ENCODE measurements at places on chromosomes 7 and 10.

DNA sequence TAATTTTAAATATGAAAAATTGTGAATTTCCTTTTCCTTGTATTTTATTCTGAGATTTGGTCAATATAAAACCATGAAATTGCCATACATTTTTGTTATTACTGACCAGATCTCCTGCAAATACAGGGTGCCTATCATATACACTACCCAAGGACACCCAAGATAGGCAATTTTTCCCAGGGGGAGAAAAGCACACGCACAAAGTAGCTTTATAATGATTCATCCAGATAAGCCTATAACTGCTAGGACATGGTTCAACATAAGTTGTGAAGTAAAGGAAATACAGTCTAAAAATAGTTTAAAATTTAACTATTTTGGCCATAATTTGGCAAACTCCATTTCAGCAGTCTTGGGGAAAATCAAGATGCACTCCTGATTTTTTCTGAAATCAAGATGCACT, 4.8 kb downstream of the RUFY2 start:
- H3K36me3 ChIP-seq, result no peaks in the 10 kb centered on the region
- H3K27ac ChIP-seq, result no peak overlapping the region
- peaks cover 19% of the 10 kb centered on the region for H3K4me1 ChIP-seq
- DNase-seq, result no peak

- DNase-seq, result no peak
- H3K4me1 ChIP-seq, result no peaks in the 10 kb centered on the region
- H3K36me3 ChIP-seq, result no peaks in the 10 kb centered on the region
- peaks cover 38% of the 10 kb centered on the region for H3K27me3 ChIP-seq
These were observed 3.4 kb upstream of the CTBP2 start for GRCh38 chr10:125163803-125164202.

DNA sequence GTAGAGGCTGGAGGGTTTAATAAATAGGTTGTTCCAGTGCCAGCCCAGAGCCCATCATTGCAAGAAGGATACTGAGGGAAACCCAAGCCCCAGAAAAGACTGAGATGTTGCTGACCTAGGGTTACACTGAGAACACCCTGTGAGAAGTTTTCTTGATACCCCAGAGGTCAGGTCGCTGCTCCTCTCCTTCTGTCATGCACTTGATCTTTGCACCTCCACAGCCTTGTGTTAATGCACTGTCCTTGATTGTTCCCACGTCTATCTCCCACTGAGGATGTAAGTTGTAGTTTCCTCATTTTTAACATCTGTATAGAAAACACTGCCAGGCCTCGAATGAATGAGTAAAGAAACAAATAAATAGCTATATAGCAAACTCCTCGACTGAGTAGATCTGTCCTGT, 195.3 kb upstream of the AHR start:
- peaks cover 1% of the 10 kb centered on the region for H3K4me1 ChIP-seq
- no peak overlapping the region for H3K27ac ChIP-seq
- DNase-seq, result no peak
- H3K27me3 ChIP-seq, result no peaks in the 10 kb centered on the region
- H3K36me3 ChIP-seq, result peaks cover 2% of the 10 kb centered on the region
- H3K4me3 ChIP-seq, result no peak overlapping the region

DNA sequence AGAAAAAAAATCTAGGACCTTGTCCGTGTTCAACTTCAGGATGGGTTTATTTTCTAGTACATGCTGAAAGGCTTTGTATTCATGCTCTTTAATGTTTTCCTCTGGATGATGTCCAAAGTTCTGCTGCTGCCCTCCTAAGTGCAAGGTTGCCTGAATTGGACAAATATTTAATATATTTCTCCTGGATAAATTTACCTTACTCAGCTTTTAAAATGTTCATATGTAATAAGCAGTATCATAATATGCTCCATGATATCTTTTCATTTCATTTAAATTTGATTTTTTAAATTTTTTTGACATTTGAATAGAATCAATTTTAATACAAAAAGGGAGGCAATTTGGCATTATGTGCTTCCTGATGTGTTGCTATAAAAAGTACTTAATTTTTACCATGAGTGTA, 95.9 kb upstream of the SLC25A13 start:
- DNase-seq, result no peak
- H3K36me3 ChIP-seq, result no peaks in the 10 kb centered on the region
- peaks cover 35% of the 10 kb centered on the region for H3K27me3 ChIP-seq
- H3K4me3 ChIP-seq, result no peak overlapping the region

- H3K36me3 ChIP-seq, result no peaks in the 10 kb centered on the region
- no peak for DNase-seq
- no peak overlapping the region for H3K4me3 ChIP-seq
- no peaks in the 10 kb centered on the region for H3K4me1 ChIP-seq
- H3K27ac ChIP-seq, result no peak overlapping the region
These were observed 572.3 kb downstream of the TCERG1L start for GRCh38 chr10:130739016-130739756.

DNA sequence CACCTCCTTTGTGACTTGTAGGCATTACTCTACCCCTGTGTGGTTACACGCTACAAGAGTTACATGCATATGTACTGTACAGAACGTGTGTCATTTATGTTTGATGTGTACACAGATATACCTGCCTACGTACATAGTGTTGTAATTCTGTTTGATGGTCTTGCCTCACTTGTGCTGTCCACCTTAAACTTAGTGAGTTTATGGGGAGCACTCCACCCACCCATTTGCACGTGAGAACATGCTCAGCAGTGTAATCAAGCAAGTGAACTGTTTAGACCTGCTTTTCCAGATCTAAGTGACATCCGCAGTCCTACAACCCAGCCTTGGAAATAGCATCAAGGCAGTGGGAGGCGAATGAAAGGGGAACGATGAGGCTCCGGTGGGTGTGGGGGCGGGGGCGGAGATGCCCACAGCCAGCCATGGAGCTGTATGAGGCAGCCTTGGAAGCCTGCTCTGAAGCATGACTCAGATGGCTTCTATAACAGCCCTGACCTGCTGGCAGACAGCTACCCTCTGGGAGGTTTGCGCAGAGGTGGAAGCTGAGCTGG, 52.1 kb downstream of the SUFU start:
- no peak for DNase-seq
- H3K4me3 ChIP-seq, result no peak overlapping the region
- H3K27ac ChIP-seq, result peak overlapping the region; percentile 63
- H3K4me1 ChIP-seq, result peaks cover 19% of the 10 kb centered on the region

DNA sequence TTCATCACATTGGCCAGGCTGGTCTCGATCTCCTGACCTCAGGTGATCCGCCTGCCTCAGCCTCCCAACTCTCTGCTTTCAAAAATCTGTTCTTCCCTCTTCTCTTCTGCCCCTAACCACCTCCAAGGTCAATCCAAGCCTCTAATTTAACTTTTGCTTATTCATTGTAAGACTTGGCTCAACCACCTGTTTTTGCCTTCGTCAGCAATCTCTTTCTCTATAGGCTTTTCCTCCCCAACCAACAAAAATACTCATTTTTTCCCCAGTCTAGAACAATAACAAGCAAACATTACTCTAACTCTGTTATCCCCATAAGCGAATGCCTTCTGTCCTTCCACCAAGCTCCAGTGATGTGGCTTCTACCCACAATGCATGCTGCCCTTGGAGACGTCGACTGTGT, 89.8 kb upstream of the NMT2 start:
- peaks cover 6% of the 10 kb centered on the region for H3K36me3 ChIP-seq
- peaks cover 14% of the 10 kb centered on the region for H3K4me1 ChIP-seq
- no peak overlapping the region for H3K4me3 ChIP-seq
- DNase-seq, result no peak
- H3K27ac ChIP-seq, result no peak overlapping the region

DNA sequence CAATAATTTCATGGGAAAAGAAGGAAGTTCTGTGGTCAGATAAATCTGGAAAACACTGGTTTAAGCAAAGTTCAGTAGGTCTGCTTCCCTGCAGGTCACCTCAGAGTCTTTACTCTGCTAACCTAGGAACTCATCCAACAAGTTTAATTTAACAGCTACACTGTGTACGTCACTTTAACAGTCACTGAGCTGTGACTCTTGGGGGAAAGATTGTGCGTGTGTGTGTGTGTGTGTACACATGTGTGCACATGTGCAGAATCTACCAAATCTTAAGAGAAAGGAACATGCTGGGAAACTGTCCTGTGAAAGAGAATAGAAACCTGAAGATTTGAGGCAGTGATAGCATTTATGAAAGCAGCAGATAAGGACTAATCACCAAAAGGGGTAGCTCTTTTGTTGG, 62.6 kb downstream of the IKZF1 start:
- DNase-seq, result no peak
- H3K36me3 ChIP-seq, result peaks cover 13% of the 10 kb centered on the region
- H3K4me3 ChIP-seq, result peak overlapping the region; percentile 83
- no peak overlapping the region for H3K27ac ChIP-seq

GRCh38 chr10:21068026-21068656, 171.0 kb upstream of the NEBL start:
- no peak for DNase-seq
- H3K27ac ChIP-seq, result no peak overlapping the region
- H3K27me3 ChIP-seq, result peaks cover 27% of the 10 kb centered on the region

GRCh38 chr10:613271-614138, 76.0 kb downstream of the DIP2C start:
- H3K4me3 ChIP-seq, result no peak overlapping the region
- no peaks in the 10 kb centered on the region for H3K36me3 ChIP-seq
- H3K4me1 ChIP-seq, result peaks cover 4% of the 10 kb centered on the region
- peaks cover 52% of the 10 kb centered on the region for H3K27me3 ChIP-seq

- DNase-seq, result no peak
- no peak overlapping the region for H3K27ac ChIP-seq
- H3K4me3 ChIP-seq, result no peak overlapping the region
- no peaks in the 10 kb centered on the region for H3K4me1 ChIP-seq
- H3K36me3 ChIP-seq, result no peaks in the 10 kb centered on the region
These were observed 219.8 kb upstream of the SMIM30 start for GRCh38 chr7:113338071-113338696.
